ENCODE measurements at places on chromosomes 2 and 18. TPM values are rescaled to one million over a fixed set of nuclear protein-coding genes. Genes with fewer than 3 reads are reported as not detected.

- no peak for DNase-seq
These were observed 186.4 kb downstream of the VAPA start for GRCh38 chr18:10100196-10100595.

The CABLES1 gene
- total RNA-seq, result 1.1 TPM

DNA sequence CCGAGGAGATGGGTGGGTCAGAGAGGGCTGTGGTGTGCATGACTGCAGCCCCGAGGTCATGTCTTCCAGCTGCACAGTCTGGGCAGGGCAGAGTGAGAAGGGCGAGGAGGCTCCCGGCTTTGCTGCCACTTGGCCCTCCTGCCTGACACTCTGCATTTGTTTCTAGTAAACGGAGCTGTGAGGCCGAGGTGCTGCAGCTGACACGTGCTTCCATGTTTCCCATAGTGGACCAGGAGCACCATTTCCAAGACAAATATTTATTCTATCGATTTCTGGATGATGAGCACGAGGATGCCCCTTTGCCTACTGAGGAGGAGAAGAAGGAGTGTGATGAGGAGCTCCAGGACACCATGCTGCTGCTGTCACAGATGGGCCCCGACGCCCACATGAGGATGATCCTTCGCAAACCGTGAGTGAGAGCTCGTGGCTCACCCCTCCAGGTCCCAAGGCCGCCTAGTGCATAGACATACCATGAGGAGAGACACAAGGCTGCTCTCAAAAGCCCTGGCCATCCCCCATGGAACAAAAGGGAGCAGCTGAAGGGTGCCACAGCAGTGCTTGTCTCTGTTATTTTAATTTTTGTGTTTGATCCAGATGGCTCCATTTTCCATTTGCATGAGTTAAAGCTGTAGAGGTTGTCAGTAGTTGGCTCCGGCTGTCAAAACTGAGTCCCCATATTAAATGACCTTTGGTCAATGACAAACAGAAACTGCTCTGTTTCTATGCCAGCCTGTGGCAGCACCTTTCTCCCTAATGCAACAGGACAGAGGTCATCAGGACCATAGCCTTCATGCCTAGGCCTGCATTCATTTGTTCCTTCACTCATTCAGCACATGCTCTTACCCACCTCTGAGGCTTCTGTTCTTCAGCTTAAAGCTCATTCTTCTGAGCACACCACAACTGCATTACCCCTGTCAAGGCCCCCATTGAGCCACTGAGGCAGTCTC is 108.3 kb upstream of the MAP3K20 start:
- no peak for DNase-seq

The RASGRP3 gene
- 3.4 TPM for total RNA-seq

GRCh38 chr2:108884619-108885018 is 98.0 kb downstream of the CCDC138 start:
- DNase-seq, result no peak

DNA sequence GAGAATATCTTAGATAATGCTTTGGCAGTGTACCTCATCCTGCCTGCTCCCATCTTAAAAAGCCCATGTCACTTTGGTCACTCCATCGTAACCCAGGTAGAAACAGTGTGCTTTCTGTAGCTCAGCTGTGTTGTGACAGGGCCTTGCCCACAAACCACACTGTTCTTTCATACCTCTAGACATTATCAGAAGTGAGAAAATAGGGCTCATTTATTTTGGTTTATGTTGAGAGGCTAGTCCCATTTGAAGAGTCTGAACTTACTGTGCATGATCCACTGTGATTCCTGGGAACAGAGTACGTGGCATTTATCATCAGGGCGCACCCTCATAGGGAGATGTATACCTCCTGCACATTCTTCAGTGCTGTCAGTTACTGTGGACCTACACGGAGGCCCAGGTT is 69.7 kb downstream of the FEZ2 start:
- DNase-seq, result no peak

The DNAH6 gene
- total RNA-seq, result not detected

DNA sequence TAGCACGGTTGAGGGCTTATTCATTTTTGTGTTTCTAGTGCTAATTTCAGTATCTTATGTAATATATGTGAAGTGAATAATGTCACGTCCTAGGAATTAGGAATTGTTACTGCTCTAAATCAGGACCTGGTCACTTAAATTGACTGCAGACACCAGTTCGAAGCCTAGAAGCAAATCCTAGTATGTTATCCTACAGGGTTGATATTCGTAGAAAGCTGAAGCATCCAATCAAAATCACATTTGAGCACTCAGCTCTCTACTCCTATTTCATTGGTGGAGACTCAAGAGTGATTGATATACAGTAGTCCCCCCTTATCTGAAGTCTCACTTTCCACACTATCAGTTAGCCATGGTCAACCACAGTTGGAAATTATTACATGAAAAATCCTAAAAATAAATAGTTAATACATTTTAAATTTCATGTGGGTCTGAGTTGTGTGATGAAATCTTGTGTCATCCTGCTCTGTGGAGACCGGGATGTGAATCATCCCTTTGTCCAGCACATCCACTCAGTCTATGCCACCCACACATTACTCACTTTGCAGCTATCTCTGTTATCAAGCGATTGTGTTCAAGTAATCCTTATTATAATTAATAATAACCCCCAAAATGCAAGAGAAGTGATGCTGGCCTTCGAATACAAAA is 35.2 kb upstream of the SCN9A start:
- DNase-seq, result peak; percentile 70

The ACADL gene
- total RNA-seq, result not detected

All from MG63 (cell line).